ENCODE measurements at places on chromosomes 5 and 9. TPM values are rescaled to one million over a fixed set of nuclear protein-coding genes. Genes with fewer than 3 reads are reported as not detected.
A peak's percentile ranks its signal among the peaks of the same experiment; 100 is the strongest.

- no peak for DNase-seq
These were observed 144.7 kb downstream of the RGS3 start for GRCh38 chr9:113608082-113608685.

- no peak for DNase-seq
These were observed 18.8 kb upstream of the KCNIP1 start for GRCh38 chr5:170484847-170485615.

Gene CD74
- 9.4 TPM for polyA plus RNA-seq

DNA sequence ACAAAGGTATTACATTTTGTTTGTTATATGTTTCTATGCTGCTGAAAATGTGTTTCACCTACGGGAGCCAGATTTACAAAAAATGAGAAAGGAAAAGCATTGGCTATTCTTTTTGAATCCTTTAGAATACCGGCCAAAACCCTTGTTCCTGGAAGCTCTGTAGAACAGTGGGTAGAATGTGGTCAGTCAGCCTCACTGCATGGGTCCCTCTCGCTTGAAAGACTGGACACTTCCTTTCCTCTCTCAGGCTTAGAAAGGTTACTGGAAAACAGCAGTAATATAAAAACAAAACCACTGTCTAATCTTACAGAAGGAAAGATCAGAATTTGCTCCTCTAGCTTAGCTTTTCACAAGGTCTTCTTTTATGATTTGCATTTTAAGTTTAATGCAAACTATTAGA is 45.1 kb downstream of the OSTF1 start:
- no peak for DNase-seq

DNA sequence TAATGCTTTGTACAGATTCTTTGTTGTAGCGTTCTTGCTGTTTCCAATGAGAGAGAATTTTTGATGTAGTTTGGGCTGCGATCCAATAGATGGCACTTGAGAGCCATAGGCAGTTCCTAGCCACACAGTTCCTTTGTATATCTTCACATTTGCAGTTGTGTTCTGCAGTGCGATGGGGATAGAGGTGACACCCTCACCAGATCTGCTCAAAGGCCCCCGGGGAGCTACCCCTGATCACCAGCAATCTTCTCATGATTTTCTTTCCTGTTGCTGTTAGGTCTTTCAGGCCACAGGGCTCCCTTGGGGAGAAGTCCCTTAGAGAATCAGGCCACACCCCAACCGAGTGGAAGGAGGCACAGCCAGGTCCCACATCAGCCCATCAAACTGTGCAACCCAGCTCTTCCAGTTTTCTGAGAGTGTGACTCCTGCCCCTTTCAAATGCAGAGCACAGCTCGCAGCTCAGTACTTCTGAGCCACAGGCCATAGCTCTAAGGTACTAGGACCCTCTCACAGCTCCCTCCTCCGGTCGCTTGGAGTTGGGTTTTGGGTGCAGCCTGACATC is 353.7 kb downstream of the SLCO4C1 start:
- peak; percentile 21 for DNase-seq

Gene FOXD1
- 35.0 TPM for polyA plus RNA-seq

- no peak for DNase-seq
These were observed 14.6 kb downstream of the ARL15 start for GRCh38 chr5:54295651-54296276.

DNA sequence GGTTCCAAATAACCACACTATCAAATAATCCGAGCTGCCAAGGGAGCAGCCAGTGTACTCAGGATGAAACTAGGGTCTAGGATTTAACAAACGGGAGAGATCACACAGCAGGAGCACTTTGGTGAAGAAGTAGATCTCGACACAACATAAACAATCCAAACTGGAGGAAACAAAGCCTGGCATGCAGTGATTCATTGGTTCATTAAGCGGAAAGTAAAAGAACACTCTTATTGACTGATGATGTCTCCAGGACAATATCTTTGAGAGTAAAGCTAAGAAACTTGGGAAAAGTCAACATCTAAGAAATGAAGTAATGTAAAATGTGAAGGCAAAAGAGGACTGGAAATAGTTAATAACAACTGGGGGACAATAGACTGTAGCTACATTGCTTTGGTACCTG is 1478.3 kb upstream of the CDH9 start:
- DNase-seq: no peak

DNA sequence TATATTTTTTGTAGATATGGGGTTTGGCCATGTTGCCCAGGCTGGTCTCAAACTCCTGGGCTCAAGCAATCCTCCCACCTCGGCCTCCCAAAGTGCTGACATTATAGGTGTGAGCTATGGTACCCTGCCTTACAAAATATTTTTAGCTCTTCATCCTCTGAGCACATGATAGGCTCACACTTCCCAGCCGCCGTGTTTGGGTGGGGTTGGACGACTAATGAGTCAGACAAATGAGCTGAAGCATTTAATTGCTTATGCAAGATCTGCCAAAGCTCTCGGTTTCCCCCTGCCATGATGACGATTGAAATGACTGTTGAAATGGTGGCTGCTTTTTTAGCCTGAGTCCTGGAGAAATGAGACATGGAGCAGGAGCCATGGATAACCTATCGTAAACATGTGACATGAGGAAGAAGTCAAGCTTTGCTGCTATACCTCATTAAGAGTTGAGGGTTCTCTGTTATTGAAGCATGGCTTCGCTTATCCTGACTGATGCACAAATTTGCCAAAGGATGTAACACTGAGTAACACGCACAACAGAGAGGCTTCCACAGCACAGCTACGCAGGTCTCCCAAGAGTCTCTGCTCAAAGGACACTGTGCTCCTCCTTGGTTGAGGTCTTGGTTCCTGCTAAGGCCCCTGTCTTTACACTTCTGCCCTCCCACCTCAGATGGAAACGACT is 48.2 kb upstream of the GFPT2 start:
- DNase-seq: no peak

Gene CTXN3
- not detected for polyA plus RNA-seq

DNA sequence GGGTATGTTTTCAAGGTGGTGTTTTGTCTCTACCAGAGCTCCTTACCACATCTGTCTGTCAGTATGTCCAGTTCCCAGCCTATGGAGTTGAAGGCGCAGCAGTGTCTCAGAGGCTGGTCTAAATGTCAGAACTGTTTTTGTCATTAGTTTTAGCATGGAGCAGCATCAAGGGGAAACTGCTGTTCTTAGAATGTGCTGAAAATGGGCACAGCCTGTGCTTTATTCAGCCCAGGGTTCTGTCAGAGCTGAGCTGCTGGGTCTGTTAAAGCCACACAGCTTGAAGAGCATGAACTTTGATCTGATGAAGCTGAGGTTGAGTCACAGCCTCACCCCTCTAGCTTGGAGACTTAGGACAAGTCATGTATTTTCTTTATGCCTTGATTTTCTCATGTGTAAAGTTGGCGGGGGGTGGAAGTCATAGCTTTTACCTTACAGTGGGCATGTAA is 71.9 kb downstream of the RALGPS1 start:
- DNase-seq: peak; percentile 73

DNA sequence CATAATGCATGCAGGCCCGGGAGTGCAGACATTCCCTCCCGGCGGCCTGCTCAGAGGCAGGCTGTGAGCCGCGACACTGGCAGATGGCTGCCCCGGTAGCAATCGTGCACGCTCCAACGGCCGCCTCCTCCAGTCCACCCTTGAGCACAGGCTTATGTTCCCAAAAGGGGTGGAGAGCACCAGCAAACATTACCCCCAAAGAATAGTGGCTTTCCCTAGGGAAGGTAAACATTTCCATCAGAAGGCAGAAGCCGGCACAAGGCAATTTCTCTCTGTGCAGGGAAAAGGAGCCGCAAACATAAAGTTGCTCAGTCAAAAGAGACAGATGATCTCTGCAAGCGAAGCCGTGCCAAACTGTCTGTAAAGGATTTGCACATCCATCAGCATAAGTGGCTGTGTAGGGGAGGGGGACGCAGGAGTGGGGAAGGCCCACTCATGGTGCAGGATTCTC is 92.5 kb downstream of the SIL1 start:
- DNase-seq: no peak

DNA sequence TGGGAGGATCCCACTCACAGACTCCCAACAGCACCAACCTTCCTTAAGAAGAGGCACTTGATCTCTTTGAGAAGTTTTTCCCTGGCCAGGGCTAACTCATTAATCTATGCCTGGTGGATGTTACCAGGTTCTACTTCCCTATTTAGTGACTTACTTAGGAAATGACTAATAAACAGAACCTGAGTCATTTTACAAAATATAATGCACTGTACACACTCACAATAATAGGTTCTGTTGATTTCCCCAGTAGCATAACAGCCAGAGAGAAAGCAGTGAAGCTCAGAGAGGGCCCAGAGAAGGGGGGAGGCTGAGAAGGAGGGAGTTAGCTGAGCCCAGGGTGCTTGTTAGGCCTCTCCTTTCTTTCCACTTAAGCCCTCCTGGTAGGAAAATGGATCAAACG is 27.1 kb downstream of the FRMD3 start:
- DNase-seq: peak; percentile 42

GRCh38 chr5:66477596-66477995 is 118.6 kb upstream of the MAST4 start:
- DNase-seq: no peak

Gene ANXA2R
- 0.48 TPM for polyA plus RNA-seq

Gene IL13
- polyA plus RNA-seq: not detected

DNA sequence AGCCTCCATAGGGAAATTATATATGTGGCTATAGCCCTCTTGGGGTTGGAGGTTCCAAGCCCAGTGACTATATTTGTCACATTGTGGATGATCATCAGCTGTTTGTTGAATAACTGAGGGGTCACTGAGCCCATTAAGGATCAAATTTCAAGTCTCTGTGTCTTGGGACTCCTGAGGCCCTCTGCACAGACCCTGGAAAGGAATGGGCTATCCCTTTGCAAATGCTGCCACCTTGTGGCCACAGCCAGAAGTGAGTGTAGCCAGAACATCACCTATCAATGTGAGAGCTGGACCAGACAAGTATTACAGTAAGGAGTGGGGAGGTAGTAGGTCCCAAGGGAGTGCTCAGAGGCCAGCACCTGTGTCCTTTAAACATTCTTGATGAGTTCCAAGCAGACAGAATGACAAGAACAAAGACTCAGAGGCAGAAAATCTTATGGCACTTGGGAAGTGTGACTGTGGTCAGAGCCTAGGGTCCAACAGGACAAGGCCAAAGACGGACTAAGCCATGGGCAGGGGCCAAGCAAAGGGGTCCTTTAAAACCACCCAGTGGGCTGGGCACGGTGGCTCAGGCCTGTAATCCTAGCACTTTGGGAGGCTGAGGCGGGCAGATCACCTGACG is 8.2 kb downstream of the RPP25L start:
- DNase-seq: peak; percentile 52

- no peak for DNase-seq
These were observed 3.2 kb downstream of the RBM18 start for GRCh38 chr9:122261469-122261881.

- no peak for DNase-seq
These were observed 444.9 kb upstream of the CLINT1 start for GRCh38 chr5:158303883-158304282.

- DNase-seq: no peak
These were observed 28.1 kb downstream of the FAM114A2 start for GRCh38 chr5:154010660-154011059.

DNA sequence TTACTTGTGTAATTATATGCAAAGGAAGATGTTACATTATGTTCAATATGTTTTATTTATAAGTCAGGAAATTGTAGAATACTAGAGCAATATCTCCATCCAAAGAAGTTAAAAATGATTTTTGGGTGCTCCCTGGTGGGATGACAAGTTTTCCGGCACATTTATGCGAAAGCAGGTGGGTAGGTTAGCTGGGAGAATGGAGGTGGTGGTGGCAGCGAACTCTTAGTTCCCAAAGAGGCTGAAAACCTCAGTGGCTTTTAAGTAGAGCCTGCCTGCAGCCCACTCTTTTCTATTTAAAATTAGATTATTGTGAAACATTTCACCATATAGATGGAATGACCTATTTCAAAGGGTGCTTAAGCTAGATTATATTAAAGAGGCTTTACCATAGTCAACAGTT is 51.8 kb downstream of the ANKRD33B start:
- no peak for DNase-seq

DNA sequence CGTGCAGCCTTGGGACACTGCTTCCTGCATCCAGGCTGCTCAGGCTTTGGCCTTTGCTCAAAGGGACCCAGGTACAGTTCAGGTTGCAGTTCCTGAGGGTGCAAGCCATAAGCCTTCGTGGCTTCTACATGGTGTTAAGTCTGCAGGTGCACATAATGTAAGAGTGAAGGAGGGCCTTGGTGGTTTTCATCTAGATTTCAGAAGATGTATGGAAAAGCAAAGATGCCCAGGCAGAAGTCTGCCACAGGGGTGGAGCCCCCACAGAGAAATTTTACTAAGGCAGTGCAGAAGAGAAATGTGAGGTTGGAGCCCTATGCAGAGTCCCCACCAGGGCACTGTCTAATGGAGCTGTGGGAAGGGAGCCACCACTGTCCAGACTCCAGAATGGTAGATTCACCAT is 200.9 kb downstream of the ICE1 start:
- no peak for DNase-seq

DNA sequence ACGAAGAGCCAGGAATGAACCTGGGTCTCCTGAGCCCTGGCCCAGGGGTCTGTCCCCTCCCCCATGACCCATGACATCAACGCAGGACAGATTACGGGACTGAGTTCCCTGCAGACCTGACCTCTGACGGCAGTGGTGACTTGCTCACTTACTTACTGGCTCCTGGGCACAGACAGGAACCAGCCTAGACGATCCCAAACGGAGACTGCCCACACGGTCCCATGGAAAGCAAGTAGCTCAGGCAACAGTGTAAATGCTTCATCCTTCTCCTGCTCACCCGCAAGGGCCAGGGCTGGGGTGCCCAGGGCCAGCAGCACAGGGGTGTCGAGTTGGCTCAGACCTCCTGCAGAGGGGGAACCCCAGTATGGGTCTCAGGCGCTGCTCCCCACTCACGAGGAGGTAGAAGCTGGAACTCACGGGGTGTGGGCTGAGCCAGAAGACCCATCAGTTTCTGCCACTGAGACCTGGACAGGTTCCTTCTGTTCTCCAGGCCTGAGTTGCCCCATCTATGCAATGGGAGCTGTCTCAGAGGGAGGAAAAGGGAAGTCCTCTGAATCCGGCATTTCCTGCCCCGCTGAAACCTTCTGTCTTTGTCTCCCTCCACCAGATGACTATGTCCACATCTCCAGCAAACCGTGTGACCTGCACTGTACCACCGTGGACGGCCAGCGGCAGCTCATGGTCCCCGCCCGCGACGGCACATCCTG is 5.6 kb downstream of the ADAMTSL2 start:
- DNase-seq: no peak

Gene WDR31
- 0.64 TPM for polyA plus RNA-seq

DNA sequence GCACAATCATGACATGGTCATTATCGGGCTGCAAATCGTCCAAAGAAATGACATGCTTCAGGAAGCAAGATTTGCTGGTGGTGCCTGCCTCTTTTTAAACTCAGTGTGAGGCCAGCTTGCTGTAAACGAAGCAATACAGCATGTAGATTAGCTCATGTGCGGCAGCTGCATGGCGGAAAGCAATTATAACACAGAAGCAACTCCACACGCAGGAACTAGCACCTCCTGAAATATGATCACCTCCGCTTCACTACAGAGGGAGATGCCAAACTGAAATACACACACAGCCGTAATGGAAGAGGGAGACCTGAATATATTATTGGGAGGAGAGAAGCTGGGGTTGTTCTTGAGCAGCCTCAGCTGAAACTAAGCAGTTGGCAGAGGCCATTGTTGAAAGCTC is 312.5 kb downstream of the PSAT1 start:
- no peak for DNase-seq

Data from foreskin keratinocyte (primary cell).